Stimulated activated CD4-positive, alpha-beta T cell treated with anti-CD3 and anti-CD28 coated beads, Interleukin-12 subunit alpha, Interleukin-12 subunit beta, amount 100 ng/mL, for 24 hours (primary cell): ENCODE measurements at places on chromosomes 12 and 14.

DNA sequence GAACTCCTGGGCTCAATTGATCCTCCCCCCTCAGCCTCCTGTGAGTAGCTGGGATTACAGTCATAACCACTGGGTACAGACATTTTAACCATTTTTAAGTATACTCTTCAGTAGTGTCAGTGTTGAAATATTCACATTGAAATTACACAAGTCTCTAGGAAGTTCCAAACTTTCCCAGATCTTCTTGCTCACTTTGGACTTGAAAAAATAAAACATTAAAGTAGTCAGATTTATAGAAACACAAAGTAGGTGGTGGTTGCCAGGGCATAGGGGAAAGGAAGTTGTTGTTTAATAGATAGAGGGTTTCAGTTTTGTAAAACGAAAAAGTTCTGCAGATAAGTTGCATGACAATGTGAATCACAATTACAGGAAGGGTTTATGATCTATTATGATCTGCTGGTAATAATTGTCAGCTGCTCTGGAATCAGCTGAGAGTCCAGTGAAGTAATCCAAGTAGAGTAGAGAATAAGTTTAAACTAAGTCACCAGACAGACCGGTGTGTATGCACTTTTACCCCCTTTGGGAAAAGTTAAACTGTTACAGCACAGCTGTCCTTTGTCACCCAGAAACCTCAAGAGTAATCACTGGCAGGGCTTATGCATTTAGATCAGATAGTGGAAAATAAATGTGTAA is 27.4 kb downstream of the PCNX1 start:
- DNase-seq: no peak

- no peak for DNase-seq
Measured at GRCh38 chr14:94227029-94227428, 52.9 kb downstream of the PPP4R4 start.

GRCh38 chr14:82724316-82724715 is 1190.7 kb upstream of the SEL1L start:
- DNase-seq: no peak

GRCh38 chr12:132352896-132353800 is 23.8 kb upstream of the GALNT9 start:
- DNase-seq: no peak

GRCh38 chr14:102084931-102085330 is 1.9 kb downstream of the HSP90AA1 start:
- DNase-seq: no peak

- no peak for DNase-seq
Measured at GRCh38 chr12:107386569-107386968, 293.2 kb upstream of the CRY1 start.

GRCh38 chr12:54010053-54010971 is 1.5 kb downstream of the HOXC8 start:
- no peak for DNase-seq

GRCh38 chr14:77106666-77107065 is 8.6 kb downstream of the CIPC start:
- DNase-seq: no peak

DNA sequence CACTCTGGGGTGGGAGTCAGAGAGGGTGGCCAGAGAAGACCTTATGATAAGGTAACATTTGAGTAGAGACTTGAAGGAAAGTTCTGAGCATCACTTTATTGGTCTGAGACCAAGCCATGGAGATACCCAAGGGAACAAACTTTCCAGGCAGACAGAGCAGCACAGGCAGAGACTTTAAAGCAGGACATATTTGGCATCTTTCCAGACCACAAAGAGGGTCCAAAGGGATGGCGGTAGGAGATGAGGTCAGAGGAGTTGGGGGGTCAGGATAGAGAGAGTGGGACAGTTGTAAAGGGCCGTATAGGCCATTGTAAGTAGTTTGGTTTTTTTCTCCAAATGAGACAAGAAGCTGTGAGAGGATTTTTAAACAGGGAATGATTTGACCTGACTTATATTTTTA is 344.4 kb downstream of the SEC23A start:
- DNase-seq: no peak

GRCh38 chr14:34081101-34081575 is 130.3 kb upstream of the EGLN3 start:
- no peak for DNase-seq

- no peak for DNase-seq
Measured at GRCh38 chr12:124484526-124484953, 82.9 kb downstream of the NCOR2 start.

GRCh38 chr14:36512585-36513003 is 7.4 kb downstream of the NKX2-1 start:
- no peak for DNase-seq

DNA sequence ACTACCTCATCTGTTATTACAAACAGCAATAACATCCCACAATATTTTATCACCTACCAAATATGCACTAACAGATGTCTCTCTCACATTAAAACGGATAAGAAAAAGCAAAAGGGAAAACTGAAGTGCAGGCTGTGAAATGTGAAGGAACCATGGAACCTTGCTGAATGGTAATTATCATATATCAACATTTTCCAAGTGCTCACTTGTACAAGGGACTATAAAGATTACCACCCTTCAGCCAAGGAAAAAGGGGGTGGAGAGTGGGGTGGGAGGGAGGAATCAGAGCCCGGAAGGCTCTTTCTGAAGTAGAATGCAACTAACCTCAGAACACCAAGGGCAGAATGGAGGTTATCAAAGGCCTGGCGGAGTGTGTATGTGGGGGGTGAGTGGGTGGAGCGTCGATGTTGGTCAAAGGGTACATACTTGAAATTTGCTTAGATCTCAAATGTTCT is 1.2 kb downstream of the SNX6 start:
- DNase-seq: no peak

- no peak for DNase-seq
Measured at GRCh38 chr12:46300910-46301309, 32.1 kb upstream of the SLC38A1 start.

- DNase-seq: no peak
Measured at GRCh38 chr14:85233756-85234155, 296.2 kb upstream of the FLRT2 start.

DNA sequence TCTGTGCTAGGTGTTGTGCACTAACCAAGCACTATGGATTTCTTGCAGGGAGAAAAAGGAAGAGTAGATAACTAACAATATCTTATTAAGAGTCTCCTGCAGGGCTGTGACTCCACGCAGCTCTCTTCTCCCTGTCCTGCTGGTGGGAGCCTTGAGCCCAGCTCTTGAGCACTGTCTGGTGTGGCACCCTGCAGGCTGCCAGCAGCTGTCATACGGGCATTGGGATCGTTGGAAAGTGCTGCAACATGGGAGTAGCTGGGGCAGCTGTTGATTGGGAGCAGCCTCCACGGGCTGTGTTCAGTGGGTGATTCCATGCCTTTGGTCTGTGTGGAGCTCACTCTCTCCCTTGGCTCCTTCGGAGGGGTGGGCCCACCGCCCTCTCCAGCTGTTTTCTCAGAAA is 125.3 kb downstream of the FBXL14 start:
- no peak for DNase-seq

DNA sequence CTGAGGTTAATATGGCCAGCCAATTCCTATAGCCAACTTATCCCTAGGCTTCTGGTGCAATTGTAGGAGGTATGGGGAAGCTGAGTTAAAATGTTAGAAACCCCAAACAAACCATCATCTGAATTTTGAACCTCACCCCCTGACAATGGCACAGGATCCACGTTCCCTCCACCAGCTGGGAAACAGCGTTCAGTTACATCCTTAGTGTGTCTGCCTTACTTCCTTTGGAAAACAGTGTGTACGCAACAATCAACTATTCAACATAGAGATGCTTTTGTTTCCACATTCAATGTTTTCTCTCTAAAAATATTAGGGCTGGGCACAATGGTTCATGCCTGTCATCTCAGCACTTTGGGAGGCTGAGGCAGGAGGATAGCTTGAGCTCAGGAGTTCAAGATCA is 203.4 kb downstream of the TTC7B start:
- no peak for DNase-seq

GRCh38 chr14:103519043-103519836 is 3.4 kb downstream of the CKB start:
- no peak for DNase-seq

GRCh38 chr12:6095269-6095668 is 29.2 kb downstream of the VWF start:
- DNase-seq: no peak

- no peak for DNase-seq
Measured at GRCh38 chr14:57485635-57486034, 8.0 kb downstream of the CCDC198 start.

DNA sequence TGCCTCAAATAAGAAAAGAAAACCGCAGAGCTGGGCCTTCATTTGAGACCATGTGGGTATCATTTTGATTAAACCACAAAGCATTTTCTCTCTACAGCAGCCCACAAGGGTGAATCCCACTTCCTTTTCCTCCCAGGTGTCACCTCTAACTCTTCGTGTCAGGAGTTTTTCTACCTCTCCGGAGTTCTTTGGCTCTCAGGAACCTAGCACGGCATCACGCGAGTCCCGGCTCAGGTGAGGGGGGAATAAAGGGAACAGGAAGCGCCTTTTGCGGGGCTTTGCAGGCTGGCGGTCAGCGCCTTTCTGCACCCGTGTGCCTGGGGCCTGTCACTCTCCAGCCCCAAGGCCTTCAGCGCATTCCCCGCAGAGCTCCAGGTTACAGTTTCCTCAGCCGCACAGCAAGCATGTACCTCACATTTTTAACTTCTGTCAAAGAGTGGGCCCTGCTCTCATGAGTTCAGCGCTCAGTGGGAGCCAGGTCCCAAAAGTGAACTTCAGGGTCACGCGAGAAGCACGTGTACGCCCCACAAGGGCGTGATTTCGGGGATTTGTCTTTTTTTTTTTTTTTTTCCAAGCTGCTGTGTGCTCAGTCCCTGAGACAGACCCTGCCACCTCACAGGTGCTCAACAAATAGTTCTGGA is 740 bp upstream of the PRPF40B start:
- DNase-seq: peak; percentile 27

- no peak for DNase-seq
Measured at GRCh38 chr12:77325511-77326236, 260.3 kb upstream of the E2F7 start.

- no peak for DNase-seq
Measured at GRCh38 chr12:126545411-126545810, 1480.2 kb downstream of the AACS start.

DNA sequence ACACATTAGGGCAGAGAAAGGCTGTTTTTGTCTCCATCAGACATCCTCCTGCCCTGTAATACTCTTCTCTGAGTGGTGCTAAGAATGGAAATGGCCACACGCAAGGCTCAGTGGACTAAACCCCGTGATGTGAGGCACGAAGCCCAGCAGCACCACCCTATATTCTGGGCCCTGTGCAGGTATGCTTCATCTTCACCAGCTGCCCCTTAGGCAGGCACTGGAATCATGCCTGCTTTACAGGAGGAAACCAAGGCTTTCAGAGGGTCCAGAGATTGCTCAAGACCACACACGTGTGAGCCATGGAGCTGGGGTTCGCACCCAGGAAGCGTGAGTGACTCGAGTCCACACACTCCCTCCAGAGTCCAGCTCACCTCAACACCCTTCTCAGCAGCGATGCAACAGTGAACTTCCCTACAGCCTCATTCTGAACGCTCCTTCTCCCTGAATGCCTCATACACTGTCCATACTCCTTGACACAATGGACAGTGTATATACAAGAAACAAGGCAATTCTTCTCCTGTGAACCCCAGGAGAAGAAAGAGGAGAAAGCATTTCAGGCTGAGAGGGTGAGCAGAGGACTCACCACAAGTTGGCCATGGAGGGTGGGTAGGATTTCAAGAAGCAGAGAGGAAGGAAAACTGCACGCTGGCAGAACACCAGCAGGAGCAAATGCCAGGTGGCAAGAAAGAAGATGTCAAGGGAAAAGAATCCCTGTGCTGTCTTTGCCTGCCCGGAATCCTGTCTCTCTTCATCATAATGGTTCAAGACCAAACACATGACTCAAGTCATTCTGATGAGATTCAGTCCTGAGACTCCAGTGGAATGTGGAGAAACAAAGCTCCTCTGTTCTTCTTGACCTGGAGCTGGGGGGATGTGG is 39.1 kb downstream of the NT5DC3 start:
- DNase-seq: no peak
